ENCODE measurements at places on chromosomes 5 and 9.

- no peak for DNase-seq
Observed at GRCh38 chr9:129740666-129741464, 12.0 kb downstream of the PTGES start.

DNA sequence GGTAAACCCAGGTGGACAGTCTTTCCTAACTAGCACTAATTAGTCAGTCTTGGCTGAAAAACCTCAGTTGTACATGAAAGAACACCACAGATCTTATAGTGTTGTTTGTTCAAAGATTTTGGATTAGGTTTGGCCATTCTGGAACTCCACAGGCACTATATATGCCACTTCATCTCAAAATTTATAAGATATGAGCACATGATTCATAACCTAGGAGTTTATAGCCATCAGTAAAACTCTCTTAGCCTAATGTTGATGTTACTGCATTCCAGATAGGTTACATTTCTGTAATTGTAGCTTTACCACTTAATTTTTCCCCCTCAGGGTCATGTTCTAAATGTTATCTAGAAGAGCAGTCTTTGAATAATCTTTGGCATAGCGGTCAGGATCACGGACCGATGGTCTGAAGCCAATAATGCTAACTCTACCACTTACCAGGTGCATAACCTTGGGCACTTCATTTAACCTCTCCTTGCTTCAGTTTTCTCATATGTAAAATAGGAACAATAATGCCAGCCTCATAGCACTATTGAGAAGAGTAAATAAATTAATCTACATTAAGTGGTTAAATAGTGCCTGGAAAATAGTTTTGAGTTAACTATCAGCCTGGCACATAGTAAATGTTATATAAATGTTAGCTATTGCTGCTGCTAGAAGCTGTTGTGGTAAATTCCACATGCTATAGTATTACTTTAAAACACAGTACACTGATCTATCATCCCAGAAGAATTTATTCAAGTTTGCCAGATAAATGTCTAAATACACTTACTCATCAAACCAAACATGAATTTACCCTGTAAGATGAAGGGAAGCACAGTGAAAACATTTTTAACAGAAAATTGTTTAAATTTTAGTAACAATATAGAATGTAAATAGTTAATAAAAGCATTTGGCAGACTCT, 743.9 kb downstream of the NR2F1-AS1 start:
- no peak for DNase-seq

DNA sequence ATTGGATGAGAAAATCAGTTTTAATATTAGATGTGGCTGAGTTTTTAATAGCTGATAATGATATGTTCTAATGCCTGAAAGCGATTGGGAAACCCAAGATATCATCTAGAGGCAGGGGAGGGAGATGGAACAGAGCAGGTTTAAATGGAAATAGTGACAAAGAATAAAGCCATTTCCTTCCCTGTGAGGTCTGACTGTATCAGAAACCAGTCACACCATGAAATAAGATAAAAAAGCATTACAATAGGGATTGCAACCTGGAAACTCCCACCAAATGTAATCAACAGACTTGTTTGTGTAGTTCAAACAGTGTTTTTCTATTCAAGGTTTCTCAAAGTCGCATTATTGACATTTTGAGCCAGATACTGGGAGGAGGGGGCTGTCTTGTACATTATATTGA, 110.1 kb upstream of the SMIM23 start:
- no peak for DNase-seq

- no peak for DNase-seq
Observed at GRCh38 chr5:97628807-97629206, 445.8 kb upstream of the RIOK2 start.

- DNase-seq = no peak
Observed at GRCh38 chr9:14749741-14750211, 27.2 kb upstream of the CER1 start.

GRCh38 chr9:98801969-98802371, 5.5 kb upstream of the GALNT12 start:
- no peak for DNase-seq

DNA sequence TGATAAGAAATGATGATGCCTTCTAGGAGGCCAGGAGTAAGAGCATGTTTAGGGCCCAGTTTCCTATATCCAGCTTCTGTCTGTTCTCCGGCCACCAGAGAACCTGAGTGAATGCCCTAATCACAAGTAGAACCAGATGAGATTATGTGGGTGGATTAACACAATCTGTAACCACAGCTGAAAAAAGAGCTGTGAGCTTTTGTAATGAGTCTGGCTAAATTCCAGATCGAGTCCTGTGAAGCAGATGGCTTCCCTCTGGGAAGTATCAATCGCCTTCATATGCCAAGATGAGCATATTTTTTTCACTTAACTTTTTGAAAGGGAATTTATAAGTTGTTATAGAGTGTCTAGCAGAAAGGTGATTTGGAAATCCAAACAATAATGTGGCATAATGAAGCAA, 99.8 kb downstream of the NNT start:
- peak; percentile 35 for DNase-seq

DNA sequence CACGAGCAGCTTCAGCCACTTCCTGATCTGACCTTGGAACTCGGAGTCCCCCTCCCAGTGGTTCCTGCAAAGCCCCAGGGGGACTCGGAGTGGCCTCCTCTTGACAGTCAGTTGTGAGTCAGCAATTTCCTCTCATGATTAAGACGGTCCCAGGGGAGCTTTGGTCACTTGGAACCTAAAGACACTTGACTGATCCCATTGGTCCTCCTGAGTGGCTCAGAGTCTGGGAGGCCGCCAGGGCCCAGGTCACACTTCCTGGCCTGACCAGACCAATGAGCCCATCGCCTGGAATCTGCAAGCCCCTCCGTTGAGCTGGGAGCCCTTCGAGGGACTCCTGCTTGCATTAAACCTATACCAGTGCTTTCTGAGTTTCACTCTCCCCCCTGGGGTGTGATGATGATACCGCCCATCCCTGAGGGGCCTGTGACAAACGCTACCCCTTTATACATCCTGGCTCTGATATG, 29.1 kb downstream of the TSPAN17 start:
- DNase-seq = no peak

DNA sequence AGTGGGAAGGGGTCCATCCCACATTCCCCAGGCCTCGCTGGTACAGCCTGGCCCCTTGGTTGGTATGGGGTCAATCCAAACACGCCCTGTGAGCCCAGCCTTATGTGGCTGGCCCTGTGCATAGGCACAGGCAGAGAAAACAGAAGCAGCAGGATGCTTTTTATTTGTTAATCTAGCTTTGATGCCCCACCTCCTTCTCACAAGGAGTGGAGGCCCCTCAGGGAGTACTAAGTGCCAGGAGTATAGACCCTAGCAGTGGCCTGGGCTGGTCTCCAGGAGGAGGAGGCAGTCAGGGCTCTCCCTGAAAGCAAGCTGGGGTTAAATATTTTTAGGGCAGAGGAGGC, 14.6 kb upstream of the TCF7 start:
- no peak for DNase-seq

DNA sequence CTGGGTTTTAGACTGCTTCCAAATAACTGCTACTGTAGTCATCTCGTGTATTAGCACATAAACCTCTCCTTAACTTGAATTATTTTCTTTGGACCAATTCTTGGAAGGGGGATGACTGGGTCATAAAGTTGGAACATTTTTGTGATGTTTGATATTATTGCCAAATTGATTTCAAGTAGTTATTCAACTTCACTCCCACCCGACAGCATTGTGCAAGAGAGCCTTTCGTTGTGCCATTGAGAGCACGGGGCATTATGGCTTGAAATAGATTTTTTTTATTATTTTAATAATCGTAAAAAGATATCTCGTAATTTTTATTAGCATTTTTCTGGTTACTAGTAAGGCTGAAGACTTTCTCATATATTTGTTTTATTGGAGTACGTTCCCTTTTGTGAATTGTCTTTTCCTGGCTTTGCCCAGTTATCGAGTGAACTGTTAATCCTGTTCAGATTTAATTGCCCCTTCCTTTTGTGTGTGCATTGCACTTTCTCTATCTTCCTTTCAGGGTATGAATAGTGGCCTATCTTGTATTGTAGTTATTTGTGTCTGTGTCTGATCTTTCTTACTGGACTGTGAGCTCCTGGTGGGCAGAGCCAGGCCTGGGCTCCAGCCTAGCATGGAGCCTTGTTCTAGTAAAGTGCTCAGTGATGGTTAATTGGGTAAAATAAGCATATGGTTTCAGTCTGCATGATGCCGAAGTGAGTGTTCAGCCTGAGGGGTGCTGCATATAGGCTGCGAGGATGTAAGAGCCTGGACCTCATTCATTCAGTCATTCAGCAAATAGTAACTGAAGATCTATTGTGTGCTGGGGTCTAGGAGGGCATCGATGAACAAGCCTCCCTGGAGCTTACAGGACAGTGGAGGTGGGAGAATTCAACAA, 93.5 kb upstream of the SHB start:
- DNase-seq = no peak

- no peak for DNase-seq
Observed at GRCh38 chr5:168844016-168844921, 265.1 kb upstream of the PANK3 start.

- no peak for DNase-seq
Observed at GRCh38 chr5:91586232-91586631, 203.1 kb upstream of the ARRDC3 start.

DNA sequence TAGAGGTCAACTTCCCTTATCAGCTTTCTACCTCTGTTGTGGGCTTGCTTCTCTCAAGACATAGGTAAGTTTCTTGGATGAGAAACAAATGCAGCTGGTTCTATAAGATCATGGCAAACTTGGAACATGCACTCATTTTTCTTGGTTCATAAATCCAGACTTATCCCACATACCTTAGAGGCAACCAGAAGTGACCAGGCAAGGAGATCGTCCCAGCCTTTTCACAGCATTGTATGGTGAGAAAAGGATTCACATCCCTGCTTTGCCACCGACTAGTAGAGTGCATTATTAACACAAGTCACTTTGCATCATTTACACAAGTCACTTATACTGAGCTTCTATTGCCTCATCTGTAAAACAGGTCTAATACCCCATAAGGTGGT, 35.4 kb downstream of the LHFPL2 start:
- DNase-seq = no peak

- no peak for DNase-seq
Observed at GRCh38 chr9:77910194-77910621, 121.4 kb downstream of the GNAQ start.

DNA sequence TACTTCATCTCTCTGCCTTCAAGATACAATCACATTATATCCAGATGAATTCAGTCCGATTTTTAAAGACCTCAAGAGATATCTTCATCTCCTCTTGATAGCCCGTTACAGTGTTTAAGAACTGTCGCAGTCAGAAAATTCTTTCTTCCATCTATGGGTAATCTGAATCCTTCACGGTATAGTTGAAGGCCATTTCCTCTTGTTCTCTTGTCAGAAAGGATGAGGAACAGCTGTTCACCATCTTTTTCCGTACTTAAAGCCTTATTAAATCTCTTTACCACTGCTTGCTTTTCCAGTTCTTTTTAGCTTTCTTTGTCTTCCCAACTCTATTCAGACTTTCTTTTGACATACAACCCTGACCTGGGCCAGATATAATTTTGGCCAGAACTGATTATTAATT, 121.8 kb downstream of the XRCC4 start:
- DNase-seq = no peak

DNA sequence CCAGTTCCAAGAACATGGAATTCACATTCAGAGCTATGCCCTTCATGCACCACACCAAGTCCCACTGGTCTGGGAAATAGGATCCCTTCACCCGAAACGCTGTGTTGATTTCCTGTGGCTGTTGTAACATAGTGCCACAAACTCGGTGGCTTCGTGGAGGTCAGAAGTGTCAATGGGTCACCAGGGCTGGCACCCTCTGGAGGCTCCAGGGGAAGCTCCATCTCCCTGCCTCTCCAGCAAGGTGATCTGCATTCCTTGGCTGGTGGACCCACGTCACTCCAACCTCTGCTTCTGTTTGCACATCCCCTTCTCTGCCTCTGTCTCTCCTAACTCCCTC, 28.9 kb upstream of the ALDH1B1 start:
- DNase-seq = no peak

GRCh38 chr5:158998793-158999325, 100.9 kb downstream of the EBF1 start:
- DNase-seq = no peak

DNA sequence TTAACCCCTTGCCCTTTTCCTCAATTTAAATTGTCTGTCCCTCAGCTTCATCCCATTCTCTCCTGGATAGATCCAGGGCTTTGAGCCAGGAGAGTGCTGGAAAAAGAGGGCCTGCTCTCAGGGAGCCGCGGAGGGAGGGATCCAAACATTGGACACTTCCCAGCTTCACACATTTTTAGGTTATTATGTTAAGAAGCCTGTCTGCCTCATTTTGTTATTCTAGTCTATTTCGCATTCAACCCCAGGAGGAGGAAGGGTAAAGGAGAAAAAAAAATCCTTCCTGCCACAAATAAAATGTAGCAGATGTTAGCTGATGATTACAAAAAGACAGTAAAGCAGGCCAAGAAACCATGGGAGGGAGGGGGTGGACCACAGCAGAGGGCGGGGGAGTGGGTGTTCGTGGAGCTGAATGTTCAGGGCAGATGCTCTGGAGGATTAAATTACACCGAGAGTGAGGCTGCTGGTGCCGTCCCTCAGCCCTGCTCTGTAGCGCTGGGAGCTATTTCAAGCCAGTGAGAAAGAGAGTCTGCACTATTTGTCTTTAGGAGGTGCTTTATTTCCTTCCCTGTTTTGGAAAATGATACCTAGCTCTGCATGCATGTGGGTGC, 60.6 kb upstream of the ZFR start:
- peak; percentile 53 for DNase-seq

DNA sequence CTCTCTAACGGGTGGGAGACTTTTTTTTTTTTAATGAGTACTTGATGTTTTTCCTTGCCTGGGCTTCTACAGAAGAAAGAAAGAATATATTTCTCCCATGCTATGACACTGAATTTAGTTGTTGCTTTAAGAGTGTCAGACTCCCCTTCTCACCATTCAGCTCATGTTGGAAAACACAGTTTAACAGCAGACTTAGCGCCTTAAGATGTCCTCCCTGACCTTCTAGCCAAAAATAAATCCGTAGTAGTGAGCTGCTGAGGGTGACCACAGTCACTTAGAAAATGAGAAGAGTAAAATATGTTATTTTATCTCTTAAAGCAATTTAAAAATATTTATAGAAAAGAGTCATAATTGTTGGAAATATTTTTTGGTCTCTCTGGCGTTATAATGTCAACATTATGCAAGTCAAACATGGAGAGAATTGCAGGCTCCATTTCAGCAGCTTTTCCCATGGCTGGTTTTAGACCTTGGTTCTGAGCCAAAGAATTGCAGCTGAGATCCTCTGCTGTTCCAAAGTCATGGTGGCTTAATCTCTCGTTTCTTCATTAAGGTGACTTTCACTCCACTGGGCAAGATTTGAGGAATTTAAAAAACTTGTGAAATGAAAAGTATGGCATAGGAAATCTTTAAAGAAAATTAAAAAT, 143.5 kb downstream of the GHR start:
- no peak for DNase-seq

DNA sequence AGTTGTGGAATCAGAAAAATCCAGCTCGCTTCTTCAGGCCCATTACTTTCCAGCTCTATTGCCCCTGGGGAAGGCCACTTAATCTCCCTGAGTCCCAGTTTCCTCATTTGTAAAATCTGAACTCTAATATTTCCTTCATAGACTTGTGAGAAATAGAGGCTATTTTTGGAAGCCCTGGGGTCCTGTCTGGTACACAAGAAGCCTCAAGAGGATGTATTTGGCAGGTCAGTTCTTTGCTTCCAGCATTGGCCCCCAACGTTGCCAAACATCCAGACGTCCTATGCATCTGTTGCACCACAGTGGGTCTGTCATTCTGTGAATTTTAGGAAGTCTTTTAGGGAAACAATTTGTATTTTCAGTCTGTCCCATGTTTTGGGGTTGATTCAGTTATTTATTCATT, 525.9 kb downstream of the EBF1 start:
- no peak for DNase-seq

GRCh38 chr5:3226196-3226920, 369.3 kb upstream of the IRX1 start:
- no peak for DNase-seq

GRCh38 chr5:103487218-103487617, 75.4 kb downstream of the NUDT12 start:
- DNase-seq = no peak

Data from WERI-Rb-1 (cell line).